ENCODE measurements at places on chromosomes 6 and 20.

DNA sequence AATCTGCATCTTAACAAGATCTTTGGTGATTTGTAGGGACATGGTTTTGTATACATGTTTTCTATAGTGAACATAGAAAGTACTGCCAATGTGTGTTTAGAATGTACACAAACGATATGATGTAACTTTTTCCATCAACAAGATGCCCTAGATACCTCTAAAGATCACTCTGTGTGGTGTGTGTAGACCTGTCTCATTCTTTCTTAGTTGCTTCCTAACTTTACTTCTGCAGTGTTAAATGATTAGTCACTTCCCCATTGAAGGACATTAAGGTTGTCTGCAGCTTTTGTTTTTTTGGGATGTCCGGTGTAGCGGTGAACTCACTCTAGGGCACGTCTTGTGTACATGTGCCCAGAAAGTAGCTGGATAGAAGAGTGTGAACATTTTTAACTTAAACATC lies 35.9 kb downstream of the CDYL start:
- DNase-seq: no peak

- DNase-seq: no peak
Measured at GRCh38 chr20:11852811-11853210, 64.9 kb upstream of the BTBD3 start.

- no peak for DNase-seq
Measured at GRCh38 chr6:66638099-66638498, 931.1 kb upstream of the EYS start.

DNA sequence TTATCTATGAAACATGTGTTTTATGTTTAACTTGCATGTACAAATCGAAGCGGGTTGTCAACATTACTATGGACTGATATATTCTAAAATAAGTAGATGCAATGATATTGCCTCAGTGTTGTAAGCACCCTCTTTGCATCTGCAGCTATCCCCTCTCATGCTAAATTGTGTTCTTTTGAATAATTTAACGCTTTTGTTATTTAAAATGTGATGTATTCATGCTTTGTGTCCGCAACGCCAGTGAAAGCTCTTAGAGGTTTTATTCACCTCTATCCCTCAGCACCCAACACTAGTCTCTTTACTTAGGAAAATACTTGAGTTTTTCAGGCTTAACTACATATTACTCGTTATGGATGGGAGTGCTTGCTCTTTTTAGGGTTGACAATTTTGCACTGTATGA lies 173.7 kb upstream of the ID4 start:
- no peak for DNase-seq

DNA sequence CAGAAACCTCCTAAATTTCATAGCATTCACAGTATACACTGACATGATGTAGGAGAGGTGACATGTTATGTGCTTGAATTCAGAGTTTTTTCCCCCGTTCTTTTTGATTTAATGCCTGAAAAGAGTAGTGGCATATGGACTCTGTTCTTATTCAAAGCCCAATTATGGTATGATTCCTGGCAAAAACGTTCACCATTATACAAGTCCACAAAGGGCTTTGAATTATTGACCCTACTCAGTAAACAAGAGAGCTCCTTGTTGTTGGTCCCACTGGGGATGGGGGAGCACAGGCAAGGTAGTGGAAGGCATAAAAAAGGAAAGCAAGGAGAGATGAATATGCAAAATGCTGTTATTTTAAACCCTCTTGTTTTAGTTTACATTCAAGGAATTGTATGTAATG lies 136.0 kb upstream of the AHI1 start:
- DNase-seq: no peak

- no peak for DNase-seq
Measured at GRCh38 chr6:1697688-1698351, 88.1 kb downstream of the FOXC1 start.

- DNase-seq: no peak
Measured at GRCh38 chr6:90162648-90163387, 133.8 kb downstream of the BACH2 start.

- DNase-seq: no peak
Measured at GRCh38 chr6:90471263-90471662, 115.6 kb downstream of the MAP3K7 start.

GRCh38 chr6:16139556-16139955 lies 10.7 kb downstream of the MYLIP start:
- DNase-seq: no peak

DNA sequence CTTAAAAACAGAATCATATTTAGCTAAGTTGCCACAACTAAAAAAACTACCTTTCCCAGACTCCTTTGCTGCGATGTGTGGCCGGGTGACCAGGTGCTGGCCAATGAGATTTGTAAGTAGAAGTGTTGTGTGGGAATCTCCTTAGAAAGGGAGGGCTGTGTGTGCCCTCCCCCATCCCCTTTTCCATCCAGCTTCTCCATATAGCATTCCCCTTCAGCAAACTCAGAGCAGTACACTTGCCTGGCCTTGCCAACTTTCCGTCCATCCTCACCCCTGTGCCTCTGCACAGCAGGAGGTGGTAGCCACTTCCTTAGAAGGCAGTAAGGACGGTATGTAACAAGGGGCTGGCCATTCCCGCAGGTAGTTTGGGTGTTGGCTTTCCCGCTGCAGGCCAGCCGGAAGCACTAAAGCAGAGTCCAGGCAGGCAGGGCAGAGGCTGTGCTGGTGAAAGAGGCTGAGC lies 22.3 kb upstream of the KCNK16 start:
- no peak for DNase-seq

- DNase-seq: no peak
Measured at GRCh38 chr6:45737331-45738056, 278.2 kb downstream of the CLIC5 start.

DNA sequence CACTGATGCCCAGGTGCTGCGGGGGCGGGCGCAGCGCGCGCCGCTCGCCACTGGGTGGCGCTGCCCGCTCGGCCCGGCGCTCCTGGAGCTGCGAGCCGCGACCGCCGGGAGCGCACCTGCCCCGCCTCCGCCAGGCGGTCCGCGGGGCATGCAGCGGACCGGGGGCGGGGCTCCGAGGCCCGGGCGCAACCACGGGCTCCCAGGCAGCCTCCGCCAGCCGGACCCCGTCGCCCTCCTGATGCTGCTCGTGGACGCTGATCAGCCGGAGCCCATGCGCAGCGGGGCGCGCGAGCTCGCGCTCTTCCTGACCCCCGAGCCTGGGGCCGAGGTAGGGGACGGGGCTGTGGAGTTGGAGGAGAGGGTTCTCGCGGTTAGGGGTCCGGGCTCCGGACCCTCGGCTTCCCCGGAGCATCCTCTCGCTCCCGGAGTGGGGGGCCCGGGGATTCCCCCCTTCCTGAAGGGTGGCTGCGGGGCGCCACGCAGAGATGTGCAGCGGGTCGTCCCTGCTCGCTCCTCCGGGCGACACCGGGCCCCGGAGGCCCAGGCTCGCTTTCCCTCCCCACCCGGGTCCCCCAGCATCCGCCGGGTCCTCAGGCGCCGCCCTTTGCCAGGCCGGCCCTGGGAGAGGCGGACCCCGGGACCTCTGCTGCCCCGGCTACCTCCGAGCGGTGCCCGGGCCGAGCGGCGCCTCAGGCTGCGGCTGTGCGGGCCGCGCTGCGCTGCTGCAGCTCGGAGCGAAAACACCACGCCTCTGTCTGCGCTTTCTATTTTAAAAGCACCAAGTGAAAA lies at the start of gene BCAS4:
Gene BCAS4 (plus strand): TSS at position 216 of the 789 bp plus-strand sequence. CDS start 23 bp downstream, at position 239.
- peak; percentile 81 for DNase-seq

GRCh38 chr6:3410385-3411360 lies 46.2 kb downstream of the SLC22A23 start:
- DNase-seq: peak; percentile 66

GRCh38 chr6:134060491-134061106 lies 8.2 kb upstream of the SLC2A12 start:
- no peak for DNase-seq

DNA sequence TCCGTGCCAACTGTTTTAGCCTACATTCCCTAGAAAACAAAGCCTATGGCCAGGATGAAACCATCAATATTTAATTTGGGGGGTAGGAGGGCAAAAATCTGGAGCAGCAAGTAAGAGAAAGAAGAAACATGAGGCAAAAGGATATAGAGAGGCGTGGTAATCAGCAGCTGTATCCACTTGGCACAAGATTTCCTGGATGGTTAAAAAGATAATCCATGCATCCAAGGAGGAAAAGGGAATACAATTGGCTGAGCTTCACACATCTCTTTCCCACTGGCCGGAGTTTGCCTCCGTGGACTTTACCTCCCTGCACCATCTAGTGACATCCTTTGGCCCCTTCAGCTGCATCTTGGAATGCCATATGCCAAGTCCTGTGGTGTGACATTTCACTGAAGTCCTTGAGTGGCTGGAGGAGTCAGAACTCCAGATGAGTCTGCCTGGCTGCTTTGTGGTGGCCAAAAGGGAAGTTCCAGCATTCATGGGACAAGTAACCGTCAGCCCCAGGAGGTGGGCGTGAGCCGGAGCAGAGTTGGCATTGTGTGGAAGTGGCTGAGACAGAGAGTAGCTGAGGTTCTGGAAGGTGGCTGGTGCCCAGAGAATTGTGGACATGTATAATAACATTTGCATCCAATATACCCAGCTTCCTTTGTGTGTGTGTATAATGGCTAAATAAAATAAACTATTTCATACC lies 13.7 kb upstream of the TMX4 start:
- no peak for DNase-seq

GRCh38 chr6:43964659-43965570 lies 162.3 kb downstream of the MRPL14 start:
- DNase-seq: no peak

GRCh38 chr6:7137335-7138045 lies 29.7 kb downstream of the RREB1 start:
- DNase-seq: peak; percentile 56

GRCh38 chr6:107021446-107022185 lies 6.4 kb upstream of the MTRES1 start:
- DNase-seq: no peak

- no peak for DNase-seq
Measured at GRCh38 chr20:64232794-64233193, 22.8 kb upstream of the PCMTD2 start.

- no peak for DNase-seq
Measured at GRCh38 chr6:13262302-13263230, 65.8 kb downstream of the TBC1D7 start.

DNA sequence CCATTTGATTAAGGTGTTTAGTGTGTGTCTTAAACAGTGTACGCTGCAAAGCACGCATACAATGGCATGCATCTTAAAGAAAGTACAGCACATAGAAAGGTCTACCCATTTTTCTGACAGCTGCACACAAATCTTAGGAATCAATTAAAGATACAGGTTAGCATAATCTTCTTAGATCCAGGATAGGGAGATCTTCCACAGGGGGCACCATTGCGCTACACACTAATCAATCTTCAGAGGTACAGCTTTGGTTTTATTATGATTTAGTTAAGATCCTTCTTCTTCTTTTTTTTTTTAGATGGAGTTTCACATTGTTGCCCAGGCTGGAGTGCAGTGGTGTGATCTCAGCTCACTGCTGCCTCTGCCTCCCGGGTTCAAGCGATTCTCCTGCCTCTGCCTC lies 63.7 kb upstream of the BEND3 start:
- DNase-seq: no peak

DNA sequence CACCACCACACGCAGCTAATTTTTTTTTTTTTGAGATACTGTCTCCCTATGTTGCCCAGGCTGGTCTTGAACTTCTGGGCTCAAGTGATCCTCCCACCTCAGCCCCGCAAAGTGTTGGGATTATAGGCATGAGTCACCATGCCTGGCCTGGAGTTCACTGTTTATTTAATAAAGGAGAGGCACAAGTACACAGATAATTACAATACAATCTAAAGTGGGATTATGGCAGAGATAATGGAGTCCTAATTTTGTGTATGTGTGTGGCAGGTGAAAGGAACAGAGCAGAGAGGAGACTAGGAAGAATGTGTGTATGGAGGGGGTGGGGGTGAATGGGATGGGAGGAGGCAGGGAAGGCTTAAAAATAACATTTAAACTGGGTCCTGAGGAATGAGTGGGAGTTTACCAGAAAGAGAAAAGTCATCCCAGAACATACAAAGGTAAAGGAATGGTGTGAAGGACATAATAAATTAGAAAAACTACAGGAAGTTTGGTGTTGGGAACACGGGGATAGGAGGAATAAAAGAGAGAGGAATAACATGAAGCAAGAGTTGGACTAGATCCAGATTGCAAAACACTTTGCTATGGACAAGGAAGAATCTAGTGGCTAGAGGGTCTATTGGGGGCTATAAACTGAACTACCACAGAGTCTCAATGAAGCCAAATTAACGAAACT lies 4.4 kb downstream of the NCOA5 start:
- no peak for DNase-seq

- no peak for DNase-seq
Measured at GRCh38 chr20:21712443-21713059, 7.1 kb downstream of the PAX1 start.

DNA sequence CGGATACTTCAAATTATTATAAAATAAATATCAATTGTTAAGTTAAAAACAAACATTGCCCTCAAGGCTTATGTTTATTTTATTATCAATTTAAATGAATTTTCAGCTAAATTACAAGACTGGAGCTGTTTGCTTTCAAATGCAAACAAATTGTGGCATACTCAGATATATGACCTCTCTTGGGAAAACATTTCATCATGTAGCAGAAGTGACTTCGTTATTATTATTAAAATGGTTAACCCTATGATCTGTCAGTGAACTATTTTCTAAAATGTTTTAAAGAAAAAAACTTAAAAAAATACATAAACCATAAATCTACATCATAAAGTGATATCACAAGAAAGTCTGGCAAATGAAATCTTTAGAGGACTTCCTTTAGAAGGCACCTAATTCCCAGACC lies 72.5 kb downstream of the MAN1A1 start:
- no peak for DNase-seq

- DNase-seq: no peak
Measured at GRCh38 chr6:31945507-31946369, at the start of gene CFB. Gene CFB, plus strand, starts transcription at chr6:31946095. Its CDS starts 127 bp downstream, at chr6:31946222.

DNA sequence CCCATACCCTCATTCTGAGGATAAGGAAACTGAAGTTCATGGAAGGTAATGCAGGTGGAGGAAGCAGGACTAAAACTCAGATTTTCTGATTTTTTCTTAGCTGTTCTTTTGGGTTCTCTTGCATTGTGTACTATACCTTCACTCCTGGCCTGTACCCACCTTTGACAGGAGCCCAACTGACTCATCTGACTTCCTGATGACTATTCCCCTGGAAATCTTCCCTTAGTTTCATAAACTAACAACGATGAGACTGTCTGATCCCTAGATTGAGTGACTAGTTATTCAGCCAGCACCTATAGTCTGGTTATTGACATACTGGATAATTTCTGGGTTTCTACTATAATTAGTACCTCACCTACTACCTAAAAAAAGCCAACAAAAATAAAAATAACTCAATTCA lies 10.1 kb downstream of the CRYBG1 start:
- DNase-seq: no peak

DNA sequence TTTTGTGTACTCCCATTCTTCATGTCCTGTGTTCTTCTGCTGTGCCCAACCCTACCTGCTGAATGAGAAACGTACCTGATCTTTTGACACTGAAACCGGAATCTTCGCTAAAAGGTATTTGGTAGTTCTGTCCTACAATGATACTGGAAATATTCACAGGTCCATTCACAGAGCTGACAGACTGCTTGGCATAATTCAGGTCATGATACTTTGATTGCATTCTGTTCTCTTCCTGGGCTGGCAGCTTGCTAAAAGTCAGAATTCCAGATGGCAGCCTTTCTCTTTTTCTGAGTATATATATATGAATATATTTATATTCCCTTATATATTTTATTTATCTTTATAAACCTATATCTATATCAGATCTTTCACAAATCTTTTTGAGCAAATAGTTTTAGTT lies 375.1 kb downstream of the PHF3 start:
- DNase-seq: no peak

- DNase-seq: no peak
Measured at GRCh38 chr6:118679327-118679901, 28.0 kb upstream of the CEP85L start.

- no peak for DNase-seq
Measured at GRCh38 chr6:145318952-145319351, 416.4 kb downstream of the EPM2A start.

GRCh38 chr6:138309695-138310094 lies 68.0 kb upstream of the SMIM28 start:
- no peak for DNase-seq
